ENCODE measurements at places on chromosomes 2 and 18.
A peak's percentile ranks its signal among the peaks of the same experiment; 100 is the strongest.

GRCh38 chr2:24924732-24925131, 4.7 kb upstream of the ADCY3 start:
- no peak for DNase-seq

GRCh38 chr2:86012007-86012712, 93.5 kb downstream of the POLR1A start:
- no peak for DNase-seq

DNA sequence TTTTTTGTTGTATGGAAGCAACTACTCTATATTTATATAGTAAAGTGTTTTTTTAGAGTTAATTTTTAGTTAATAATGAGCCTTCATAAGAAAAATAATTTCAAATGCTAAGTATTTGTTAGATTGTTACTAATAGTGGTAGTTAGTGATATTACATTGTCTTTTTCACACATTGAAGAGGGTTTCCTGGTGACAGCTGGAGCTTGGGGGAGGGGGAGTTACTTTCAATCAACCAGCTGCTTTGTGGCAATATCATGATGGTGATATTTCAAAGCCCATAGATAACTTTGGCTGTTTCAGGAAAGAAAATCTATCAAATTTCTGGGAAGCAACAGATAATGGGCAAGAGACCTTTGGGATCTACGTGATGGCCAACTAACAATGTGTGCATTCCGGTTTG, 4.1 kb downstream of the RHBDD1 start:
- DNase-seq, result no peak

DNA sequence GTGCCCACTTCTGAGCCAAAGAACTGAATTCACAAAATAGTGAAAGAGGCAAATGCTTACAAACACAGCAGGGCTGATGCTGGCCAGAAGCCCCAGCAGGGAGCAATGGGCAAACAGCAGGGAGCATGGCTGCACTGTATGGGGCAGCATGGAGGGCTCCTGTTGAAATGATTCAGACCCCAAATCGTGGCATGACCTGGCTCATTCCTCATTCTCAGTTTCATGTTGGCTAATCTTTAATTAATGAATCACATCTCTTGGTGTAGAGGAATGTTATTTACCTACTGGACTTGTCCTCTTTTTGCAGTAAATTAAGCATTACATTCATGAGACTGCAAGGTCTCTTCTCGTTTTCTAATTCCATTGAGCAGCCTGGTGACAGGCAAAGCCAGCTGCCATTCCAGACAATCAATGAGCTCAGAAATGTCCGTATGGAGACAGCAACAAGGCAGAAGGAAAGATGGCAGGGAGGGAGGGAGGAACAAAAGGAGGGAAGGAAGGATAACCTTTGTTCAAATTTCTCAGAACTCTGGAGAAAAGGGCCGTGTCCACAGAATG, 84.9 kb upstream of the ST8SIA3 start:
- no peak for DNase-seq

GRCh38 chr2:151482171-151482725, 72.5 kb downstream of the RIF1 start:
- no peak for DNase-seq

GRCh38 chr2:28702878-28703277, 48.8 kb upstream of the PPP1CB start:
- DNase-seq, result no peak

- no peak for DNase-seq
These were observed 184.0 kb downstream of the KCNE4 start for GRCh38 chr2:223235986-223236385.

DNA sequence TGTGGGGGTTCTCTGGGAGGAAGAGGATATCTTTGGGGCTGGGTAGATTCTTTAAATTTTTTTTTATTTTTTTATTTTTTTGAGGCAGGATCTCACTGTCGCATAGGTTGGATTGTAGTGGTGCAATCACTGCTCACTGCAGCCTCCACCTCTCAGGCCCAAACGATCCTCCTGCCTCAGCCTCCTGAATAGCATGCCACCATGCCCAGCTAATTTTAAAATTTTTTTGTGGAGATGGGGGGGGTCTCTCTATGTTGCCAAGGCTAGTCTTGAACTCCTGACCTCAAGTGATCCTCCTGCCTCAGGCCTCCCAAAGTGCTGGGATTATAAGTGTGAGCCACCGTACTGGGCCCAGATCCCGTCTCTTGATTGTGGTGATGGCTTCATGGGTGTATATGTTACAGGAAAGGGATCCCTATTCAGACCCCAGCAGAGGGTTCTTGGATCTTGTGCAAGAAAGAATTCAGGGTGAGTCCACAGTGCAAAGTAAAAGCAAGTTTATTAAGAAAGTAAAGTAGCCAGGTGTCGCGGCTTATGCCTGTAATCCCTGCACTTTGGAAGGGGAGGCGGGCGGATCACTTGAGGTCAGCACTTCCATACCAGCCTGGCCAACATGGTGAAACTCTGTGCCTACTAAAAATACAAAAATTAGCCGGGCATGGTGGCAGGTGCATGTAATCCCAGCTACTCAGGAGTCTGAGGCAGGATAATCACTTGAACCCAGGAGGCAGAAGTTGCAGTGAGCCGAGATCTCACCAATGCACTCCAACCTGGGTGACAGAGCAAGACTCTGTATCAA, 2.0 kb upstream of the C2orf68 start:
- no peak for DNase-seq

- no peak for DNase-seq
These were observed 205.1 kb downstream of the DNAH7 start for GRCh38 chr2:195863564-195863963.

- DNase-seq, result no peak
These were observed 200.8 kb upstream of the SIX3 start for GRCh38 chr2:44740678-44741077.

DNA sequence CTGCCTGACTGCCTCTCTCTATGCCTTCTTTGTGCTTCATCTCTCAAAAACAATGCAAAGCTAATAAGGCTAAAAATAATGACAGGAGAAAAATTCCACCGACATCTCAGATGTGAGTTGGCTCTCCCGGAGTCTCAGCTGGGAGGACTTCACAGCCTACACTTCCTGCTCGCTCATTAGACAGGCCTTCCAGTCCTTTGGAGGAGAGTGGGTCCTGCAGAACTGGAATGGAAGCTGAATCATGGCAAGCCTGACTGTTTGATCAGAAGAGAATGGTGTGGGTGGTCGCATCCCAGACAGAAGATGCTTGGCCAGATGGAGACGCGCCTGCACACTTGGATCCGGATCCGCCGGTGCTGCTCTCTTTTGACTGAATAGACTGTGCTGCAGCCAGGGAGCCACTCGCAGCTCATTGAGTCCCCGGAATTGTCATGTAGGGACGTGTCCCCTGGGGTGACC, 49.7 kb downstream of the TRIB2 start:
- peak; percentile 23 for DNase-seq

- no peak for DNase-seq
These were observed 237.7 kb downstream of the SEPTIN10 start for GRCh38 chr2:109376115-109376514.

DNA sequence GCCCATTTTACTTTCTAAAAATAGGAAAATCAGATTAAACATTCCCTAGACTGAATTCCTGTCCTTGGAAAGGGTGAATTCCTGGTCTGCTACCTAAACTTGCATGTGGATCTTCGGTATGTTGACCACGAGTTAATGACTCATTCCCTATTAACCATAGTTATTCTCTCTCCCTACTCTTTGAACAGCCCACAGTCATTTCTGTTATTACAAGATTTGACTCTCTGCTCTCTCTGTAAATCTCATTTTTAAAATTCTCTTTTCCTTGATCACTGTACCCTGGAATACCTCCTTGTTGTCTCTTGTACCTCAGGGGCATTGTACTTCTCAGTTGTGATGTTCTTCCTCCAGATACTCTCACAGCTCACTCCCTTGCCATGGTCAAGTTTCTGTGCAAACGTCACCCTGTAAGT, 92.0 kb upstream of the GULP1 start:
- DNase-seq, result no peak

DNA sequence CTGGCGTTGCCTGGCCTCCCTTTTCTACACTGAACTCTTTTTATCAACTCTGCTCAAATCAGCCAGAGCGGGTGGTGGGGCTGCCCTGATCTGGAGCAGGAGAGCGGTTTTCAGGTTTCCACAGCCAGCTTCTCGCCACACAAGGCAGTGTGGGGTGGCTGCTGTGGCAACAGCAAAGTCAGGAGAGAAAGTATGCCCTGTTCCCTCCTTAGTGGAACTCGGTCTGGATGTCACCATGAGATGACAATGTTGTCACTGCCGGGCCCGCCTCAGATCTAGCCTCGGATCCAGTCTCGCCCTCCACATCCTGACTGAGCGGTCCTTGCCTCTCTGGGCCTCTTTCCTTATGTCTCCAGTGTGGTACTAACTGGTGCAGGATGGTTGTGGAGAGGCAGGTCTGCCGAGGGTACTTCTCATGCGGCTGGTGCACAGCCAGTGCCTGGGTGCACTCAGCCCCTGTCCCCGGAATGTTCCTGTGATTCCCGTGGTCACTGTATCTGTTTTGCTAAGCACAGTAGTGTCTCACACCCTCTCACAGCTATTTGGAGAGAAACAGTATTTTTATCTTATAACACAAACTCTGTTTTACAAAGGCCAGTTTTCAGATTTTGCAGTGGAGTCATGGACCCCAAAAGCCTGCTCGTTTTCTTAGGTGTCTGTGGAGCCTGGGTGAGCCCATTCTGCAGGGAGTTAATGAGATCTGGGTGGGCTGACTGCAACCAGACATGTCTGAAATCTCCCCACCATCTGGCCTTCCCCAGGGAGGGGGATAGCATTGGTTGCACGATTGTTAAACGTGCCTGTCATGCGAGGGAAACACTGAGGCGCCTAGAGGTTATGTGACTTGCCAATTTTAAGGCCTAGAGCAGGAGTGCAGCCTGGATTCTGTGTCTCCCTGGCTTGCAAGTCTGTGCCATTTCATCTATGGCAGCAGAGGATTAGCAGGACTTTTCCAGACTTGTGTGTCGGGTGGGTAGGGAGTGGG, 261.1 kb upstream of the AGAP1 start:
- DNase-seq, result no peak

DNA sequence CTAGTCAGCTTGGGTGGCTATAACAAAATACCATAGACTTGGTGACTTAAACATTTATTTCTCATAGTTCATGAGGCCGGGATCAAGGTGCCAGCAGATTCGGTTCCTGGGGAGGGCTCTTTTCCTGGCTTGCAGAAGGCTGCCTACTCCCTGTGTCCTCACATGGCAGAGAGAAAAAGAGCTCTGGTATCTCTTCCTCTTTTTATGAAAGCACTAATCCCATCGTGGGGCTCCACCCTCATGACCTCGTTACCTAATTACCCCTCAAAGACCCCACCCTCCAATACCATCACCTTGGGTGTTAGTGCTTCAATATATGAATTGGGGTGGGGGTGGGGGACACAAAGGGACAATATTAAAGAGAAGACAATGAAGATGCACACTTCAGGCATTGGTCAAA, 67.1 kb upstream of the CCBE1 start:
- no peak for DNase-seq

DNA sequence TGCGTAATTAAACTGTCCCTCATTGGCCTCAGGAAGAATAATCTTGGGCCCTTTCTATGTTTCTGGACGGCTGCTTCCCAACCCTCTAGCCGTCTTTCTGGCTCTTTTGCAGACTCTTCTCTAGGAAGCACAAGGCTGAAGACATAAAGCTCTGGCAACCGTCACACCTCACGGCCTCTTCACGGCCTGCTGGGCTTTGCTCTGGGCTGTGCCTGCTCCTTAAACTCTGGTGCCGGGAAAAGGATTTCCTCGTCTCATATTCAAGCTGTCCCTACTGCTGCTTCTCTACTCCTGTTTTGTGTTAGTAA, 36.0 kb upstream of the WIPF1 start:
- no peak for DNase-seq

GRCh38 chr2:173734797-173735196, 230.4 kb downstream of the SP3 start:
- no peak for DNase-seq

DNA sequence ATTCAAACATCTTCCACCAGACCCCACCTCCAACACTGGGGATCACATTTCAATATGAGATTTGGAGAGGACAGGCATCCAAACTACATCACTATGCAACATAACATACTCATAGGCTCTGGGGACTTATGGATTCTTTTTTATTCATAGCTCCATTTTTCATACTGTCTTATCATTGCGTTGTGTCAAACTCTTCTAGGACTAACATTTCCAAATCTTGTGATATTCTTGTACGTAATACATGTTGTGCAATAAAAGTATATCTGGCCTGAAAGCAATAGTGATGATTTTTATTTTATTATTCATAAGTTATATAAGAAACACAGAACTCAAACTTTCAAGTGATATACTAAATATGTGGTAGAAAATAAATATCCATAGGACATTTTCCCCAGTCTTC, 60.6 kb upstream of the ACTR3 start:
- DNase-seq, result no peak

DNA sequence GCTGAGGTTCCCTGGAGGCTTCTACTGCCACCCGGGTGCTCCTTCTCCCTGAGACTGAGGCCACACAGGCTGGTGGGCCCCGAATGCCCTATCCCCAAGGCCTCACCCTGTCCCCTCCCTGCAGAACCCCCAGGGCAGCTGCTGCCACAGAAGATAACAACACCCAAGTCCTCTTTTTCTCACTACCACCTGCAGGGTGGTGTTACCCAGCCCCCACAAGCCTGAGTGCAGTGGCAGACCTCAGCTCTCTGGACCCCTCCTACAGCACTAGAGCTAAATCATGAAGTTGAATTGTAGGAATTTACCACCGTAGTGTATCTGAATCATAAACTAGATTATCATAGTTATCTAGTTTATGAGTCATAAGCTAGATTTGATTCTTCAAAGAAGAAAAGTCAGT, 7.3 kb upstream of the CENPA start:
- DNase-seq, result no peak

- no peak for DNase-seq
These were observed 54.7 kb downstream of the CABLES1 start for GRCh38 chr18:23189768-23190661.

DNA sequence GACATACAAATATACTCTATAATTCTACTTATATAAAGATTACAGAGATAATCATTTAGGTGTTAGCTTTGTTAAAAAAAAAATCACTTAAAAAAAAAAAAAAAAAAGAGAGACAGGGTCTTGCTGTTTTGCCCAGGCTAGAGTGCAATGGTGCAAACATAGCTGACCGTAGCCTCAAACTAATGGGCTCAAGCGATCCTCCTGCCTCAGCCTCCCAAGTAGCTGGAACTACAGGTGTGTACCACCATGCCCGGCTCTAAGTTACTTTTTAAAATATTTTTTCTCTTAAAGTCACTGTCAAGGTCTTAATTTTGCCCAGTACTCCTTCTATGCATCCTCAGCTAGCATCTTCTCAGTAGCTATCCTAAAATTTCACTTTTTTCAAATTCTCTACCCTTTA, 77.2 kb upstream of the SLC25A52 start:
- DNase-seq, result no peak

GRCh38 chr18:48975817-48976649, 25.3 kb upstream of the SMAD7 start:
- DNase-seq, result no peak

DNA sequence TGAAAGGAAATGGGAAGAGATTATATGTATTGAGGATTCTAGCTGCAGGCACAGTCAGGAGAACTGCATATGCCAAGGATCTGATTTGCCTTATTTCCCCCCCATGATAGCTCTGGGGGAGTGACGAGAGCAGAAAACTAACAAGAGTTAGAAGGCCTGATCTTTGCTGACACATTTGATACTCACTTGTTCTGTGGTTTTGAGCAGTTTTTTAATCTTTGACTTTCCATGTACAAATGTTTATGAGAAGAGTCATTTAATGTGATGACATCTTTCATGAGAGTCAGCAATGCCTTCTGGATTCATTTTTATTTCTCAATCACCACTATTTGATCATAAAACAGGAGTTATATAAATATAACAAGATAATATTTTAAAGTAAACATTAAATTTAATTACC, 12.7 kb upstream of the SERPINB7 start:
- DNase-seq, result no peak

Data from amygdala (tissue), 56 donors.